ENCODE measurements at places on chromosomes 3 and 15.
A peak's percentile ranks its signal among the peaks of the same experiment; 100 is the strongest.

GRCh38 chr3:5047764-5048419 lies 68.7 kb downstream of the BHLHE40 start:
- no peak for DNase-seq

DNA sequence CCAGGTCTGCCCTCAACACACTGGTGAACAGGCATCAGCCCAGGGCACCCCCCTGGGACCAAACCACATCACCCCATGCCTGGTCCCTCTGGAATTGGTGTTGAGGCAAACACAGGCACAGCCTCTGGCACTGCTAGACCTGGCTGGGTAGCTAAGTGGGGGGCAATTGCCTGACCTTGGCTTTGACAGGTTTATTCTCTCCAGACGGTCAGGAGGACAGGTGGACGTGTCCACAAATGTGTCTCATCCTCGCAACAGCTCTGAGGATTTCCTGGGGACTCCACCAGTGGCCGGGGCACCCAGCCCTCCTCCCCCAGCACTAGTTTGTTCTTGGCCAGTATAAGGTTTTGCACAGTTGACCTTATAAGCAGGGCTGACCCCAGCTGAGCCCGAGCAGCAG lies 31.3 kb downstream of the TKT start:
- DNase-seq, result no peak

DNA sequence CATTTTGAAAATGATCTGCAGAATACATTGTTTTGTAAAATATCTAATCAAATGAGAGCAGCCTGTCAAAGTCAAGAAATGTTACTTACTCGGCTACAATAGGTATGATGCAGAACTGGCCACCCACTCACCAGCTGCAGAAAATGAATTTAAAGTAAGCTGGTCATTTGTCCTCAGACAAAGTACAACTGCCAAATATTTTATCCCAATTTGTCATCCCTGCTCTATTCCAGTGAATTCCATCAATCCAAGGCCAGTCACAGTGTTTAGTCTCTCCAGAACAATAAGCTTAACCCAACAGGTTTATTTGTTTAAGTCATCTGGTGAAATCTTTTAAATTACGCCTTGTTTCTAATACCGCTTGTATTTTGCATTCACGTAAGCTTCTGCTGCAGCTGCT lies 46.6 kb upstream of the TCF12 start:
- DNase-seq, result no peak

DNA sequence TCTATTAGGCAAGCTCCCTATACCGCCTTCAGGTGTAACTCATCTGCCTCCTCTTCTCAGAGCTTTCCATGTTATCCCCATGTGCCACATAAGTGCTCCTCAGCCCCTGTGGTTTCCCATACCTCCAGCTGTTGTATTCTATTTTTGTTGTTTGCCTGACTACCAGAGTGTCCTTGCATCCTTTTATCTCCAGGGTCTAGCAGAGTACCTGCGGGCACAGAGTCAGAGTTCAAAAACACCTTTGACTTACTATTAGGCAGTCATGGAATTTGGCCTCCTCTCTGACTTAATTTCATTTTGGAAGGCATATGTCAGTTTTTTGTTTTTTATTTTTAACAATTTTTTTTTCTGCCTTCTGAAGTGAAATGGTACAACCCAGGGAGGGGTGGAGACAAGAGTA lies 7.1 kb downstream of the GPR87 start:
- no peak for DNase-seq

GRCh38 chr3:187264911-187265310 lies 26.6 kb downstream of the MASP1 start:
- no peak for DNase-seq

- DNase-seq, result no peak
These were observed at the start of gene PRR23C for GRCh38 chr3:139044366-139045210. Gene PRR23C, minus strand, starts transcription at chr3:139044892. Its CDS starts 272 bp downstream, at chr3:139044620.

DNA sequence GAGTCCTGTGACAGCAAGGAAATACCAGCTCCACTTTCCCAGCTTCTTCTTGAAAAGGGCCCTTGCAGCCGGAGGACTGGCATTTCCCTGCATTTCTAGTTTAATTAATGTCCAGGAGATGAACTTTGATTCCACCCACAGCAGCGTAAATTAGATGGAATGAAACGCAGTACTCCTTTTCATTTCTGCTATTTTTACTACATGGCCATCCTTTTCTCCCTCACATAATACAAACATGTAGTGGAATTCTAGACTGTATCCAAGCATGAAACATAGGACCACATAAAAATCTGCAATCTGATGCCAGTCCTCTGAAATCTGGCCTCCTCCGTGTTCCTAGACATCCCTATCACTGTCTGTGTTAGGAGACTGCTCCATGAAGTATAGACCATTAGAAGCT lies 403.2 kb downstream of the NR2F2 start:
- no peak for DNase-seq

GRCh38 chr3:10707400-10708215 lies 108.4 kb upstream of the SLC6A11 start:
- no peak for DNase-seq

DNA sequence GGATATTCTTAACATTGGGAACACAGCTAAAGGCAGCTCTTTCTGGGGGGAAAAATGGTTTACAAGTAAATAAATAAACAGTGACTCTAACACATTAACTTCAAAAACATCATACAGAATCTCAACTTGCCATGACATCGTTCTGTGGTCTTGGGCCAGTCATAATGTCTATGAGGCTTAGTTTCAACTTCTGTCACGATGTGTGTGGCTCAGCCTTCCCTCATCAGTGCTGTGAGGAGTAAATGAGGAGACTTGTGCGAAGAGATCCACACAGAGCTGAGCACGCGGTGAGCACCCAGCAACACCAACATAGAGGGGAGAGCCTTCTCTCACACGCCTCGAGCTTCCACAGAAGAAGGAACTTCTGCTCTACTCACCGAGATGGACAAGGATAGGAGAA lies 49.0 kb downstream of the DZIP1L start:
- no peak for DNase-seq

DNA sequence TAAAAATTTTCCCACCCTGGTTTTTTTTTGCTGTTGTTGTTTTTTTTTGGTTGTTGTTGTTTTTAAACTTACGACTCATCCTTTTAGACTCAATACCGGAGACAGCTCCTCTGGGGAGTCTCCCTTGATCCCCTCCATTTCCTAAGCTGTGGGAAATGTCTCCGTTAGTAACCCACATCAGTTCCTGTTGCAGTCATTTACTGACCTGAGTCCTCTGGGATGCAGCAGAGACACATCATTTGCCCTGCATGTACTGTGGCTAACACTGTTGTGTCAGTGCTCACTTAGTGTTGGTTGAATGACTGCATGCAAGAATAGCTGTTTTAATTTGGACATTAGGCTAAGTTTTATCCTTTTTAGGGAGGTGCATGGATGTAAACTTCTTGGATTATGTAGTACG lies 83.8 kb downstream of the MBNL1 start:
- no peak for DNase-seq

DNA sequence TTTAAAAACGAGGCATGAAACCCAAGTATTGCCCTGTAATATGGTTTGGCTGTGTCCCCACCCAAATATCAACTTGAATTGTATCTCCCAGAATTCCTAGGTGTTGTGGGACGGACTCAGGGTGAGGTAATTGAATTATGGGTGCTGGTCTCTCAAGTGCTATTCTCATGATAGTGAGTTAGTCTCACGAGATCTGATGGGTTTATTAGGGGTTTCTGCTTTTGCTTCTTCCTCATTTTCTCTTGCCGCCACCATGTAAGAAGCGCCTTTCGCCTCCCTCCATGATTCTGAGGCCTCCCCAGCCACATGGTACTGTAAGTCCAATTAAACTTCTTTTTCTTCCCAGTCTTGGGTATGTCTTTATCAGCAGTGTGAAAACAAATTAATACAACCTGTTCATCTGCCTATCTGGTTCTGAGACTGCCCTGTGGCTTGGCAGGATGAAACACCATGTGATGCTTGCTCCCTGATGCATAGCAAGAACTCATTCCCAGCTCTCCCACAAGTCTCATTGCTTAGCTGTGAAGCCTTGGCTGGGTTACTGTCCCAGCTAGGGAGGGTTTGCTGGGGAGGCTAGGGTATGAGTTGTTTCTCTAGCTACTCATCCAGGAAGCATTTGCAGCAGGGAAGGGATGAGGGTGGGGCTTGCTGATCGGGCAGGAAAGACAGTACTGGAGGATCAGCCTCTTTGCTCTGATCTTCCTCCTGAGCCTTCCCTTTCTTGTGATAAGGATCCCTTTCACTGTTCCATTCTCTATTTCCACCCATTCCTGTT lies 3.7 kb upstream of the SQOR start:
- DNase-seq, result peak; percentile 48

DNA sequence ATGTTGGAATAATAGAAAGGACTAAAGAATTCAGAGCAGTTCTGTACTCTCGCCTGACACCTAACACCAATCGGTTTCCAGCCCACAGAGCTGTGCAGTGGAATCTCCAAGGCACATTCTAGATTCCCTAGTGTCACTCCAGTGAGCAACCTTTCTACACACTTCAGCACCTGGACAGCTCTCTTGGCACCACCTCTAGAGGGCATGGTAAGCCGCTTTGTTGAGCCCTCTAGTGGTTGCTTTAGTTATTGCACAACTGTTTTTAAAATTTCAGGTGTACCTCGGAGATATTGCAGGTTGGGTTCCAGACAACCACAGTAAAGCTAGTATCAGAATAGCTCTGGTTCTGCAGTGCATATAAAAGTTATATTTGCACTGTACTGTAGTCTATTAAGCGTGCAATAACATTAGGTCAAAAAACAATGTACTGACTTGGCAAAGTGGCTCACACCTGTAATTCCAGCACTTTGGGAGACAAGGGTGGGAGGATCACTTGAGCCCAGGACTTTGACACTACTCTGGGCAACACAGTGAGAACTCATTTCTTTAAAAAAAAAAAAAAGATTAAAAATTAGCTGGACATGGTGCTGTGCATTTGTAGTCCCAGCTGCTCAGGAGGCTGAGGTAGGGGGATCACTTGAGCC lies 26.5 kb upstream of the ERC2 start:
- DNase-seq, result peak; percentile 55

- DNase-seq, result no peak
These were observed 2.1 kb downstream of the SH3GL3 start for GRCh38 chr15:83449250-83449671.

GRCh38 chr3:143699424-143699823 lies 148.8 kb downstream of the SLC9A9 start:
- DNase-seq, result no peak

DNA sequence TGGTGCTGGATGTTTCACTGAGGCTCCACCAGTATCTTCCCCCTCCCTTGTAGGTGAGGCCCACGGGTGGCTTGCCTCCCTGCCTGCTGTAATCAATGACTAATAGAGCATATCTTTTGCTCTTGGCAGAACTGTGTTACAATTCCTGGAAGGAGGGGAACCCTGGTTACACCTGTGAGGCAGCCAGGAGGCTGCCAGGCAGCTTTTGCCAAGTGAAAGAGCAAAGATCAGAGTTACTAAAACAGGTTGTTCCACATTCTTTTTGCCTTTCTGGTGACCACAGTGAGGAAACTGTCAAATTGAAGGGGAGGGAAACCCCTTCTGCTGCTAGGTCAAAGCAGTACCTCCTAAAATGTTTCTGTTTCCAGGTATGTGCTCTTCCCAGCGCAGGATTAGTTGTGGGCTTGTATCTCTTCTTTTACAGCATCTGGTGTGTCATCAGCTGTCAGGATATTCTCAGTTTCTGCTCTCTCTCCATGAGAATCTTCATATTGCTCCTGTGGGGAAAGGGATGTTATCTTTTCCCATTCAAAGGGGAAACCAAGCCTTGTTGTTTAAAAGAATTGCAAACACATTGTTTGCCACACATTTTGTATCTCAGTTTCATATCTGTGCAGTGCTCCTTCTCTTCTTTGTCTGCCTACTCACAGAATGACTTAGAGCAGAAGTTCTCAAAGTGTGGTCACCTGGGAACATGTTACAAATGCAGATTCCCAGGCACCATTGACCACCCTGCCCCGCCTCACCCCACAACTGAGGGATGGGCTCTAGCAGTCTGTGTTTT lies 137.4 kb upstream of the UMPS start:
- DNase-seq, result no peak

GRCh38 chr3:45100981-45101407 lies 45.2 kb downstream of the CDCP1 start:
- DNase-seq, result no peak

- no peak for DNase-seq
These were observed 65.5 kb upstream of the UBE3A start for GRCh38 chr15:25504307-25504706.

DNA sequence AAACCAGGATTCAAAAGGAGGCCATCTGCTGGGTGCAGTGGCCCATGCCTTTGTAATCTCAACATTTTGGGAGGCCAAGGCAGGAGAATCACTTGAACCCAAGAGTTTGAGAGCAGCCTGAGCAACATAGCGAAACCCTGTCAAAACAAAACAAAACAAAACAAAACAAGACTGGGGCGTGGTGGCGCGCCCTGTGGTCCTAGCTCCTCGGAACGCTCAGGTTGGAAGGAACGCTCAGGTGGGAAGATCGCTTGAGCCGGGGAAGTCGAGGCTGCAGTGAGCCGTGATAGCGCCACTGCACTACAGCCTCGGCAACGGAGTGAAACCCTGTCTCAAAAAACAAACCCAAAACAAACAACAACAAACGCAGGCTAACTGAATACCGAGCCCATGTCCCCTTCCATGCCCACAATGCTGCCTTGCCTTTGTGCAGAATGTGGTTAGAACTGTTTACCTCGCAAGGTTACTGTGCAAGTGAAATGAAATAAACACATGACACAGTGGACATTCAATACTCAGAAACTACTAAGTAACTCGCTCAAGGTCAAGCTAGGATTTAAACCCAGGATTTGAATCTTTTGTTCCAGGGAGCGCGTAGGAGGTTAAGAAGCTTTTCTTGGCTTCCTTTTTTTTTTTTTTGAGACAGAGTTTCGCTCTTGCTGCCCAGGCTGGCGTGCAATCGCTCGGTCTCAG lies 766 bp upstream of the EMC4 start:
- no peak for DNase-seq

DNA sequence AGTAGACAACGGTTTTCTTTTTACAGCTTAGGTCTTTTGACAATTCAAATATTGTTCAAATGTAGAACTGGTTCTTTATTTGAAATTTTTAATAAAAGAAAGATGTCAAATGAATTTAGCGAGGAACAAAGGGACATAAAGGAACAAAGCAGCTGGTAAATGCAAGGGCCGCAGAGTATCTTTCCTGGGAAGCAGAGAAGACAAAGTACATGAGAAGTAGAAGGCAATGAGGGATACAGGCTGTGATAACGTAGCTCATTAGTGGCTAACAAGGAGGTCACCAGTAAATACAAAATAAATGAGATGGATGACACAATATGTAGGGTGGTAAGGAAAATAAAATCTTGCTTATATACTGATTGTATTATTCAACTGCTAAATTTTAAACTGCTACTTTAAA lies 762.8 kb downstream of the VGLL3 start:
- no peak for DNase-seq

- DNase-seq, result no peak
These were observed 181.4 kb downstream of the TBL1XR1 start for GRCh38 chr3:177015881-177016280.

- no peak for DNase-seq
These were observed 126.9 kb upstream of the CHL1 start for GRCh38 chr3:69690-70089.

GRCh38 chr3:124671106-124671505 lies 59.1 kb upstream of the UMPS start:
- DNase-seq, result no peak

Measured in uterus (tissue), 4 donors.